CD4-positive, alpha-beta T cell treated with Interleukin-15 for 4 hours (primary cell): ENCODE measurements at places on chromosomes 6 and 20.
A peak's percentile ranks its signal among the peaks of the same experiment; 100 is the strongest.

DNA sequence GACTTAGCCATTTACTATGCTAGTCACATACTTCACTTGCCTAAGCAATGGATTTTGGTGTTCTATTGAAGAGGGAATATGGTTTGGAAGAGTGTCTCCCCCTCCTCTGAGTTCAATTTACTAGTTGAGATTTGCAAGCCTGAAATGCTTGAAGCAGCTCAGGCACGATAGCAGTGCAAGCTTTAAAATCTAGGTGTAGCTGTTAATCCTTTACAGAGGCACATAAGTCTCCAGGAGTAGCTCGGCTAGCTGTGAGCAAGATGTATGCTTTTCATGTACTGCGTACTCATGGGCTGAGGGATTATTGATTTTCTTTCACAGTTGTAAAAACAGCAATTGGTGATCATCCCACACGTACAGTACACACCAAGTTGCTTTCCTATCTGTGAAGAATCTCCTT is 726 bp downstream of the FLRT3 start:
- DNase-seq = no peak

- no peak for DNase-seq
These were observed 148.4 kb upstream of the TOP1 start for GRCh38 chr20:40880063-40880728.

GRCh38 chr6:40997234-40997957 is 41.6 kb downstream of the UNC5CL start:
- no peak for DNase-seq

- DNase-seq = peak; percentile 80
These were observed 448 bp upstream of the DDAH2 start for GRCh38 chr6:31729515-31729978.

DNA sequence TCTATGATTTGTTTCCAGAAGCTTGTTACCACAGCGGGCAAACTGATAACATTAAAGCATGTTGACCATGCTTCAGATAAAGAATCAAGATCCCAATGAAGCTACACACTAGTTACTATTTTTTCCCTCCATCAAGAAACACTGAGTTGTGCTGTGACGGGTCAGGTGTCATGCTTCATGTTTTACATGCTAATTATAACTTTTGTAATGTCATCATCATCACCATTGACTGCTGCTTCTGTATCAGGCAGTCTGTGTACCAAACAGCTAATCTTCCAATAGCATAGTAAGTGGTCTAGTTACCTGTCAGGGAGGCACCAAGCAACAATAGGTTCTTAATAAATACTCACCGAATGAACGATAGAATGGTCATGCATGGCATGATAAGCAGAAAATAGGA is 388.1 kb downstream of the THBS2 start:
- no peak for DNase-seq

DNA sequence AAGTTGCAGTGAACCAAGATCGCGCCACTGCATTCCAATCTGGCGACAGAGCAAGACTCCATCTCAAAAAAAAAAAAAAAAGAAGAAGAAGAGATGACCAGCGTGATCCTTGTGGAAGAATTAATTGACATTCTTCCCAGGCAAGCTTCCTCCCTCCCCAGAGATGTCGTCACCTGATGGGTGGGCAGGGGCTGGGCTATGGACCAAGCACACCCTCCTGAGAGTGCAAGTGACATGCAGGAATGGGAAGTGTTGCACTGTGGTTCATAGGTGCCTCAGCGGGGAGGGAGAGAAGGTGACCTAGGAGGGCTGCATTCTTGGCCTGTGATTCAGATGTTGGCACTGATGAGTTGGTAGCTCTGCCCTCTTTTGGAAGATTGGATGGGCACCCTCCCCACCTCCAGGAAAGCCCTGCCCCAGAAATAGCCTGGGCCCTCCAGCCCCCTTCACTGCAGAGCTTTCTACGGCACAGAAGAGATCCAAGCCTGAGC is 37.8 kb downstream of the TAF8 start:
- DNase-seq = no peak

DNA sequence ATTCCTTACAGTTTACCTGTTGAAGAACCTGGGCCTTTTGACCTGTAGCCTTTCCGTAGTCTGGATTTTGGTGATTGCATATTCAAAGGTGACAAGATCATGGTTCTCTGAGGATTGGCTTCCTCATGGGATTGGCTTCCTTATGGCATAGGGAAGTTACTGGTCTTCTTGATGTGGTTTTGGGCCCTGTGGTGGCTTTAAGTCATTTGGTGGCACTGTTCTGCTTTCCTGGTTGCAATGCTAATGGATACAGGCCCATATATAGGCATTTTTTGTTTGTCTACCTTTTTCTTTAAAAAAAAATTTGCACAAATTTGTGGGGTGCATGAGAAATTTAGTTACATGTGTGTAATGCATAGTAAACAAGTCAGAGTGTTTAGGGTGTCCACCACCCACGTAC is 185.7 kb downstream of the CDKAL1 start:
- no peak for DNase-seq

GRCh38 chr6:106107043-106107613 is 21.0 kb downstream of the PRDM1 start:
- no peak for DNase-seq

DNA sequence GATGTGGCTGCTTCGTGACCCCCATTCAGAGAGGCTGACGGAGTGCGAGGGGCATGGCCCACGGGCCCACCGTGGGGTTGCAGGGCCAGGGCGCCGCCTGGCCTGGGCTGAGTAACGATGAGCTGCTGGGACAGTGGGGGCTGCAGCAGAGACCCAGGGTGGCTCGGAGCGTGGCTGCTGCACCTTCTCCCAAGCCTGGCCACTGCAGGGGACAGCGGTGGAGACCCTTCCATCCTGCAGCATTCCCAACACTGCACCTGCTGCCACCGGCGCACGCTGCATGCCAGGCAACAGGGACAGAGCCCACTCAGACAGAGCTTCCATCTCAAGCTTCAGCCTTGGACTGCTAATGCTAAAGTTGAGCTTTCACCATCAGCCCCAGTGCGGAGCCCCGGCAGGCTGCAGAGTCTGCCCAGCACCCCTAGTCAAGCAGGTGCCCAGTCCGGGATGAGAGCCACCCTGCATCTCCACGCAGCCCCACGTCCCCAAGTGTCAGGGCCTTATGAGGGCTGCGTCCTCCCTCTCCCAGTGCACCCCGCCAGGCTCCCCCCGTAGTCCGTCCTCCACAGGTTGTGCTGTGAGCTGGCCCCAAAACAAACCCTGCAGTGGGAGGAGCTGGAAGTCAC is 89.4 kb upstream of the AFDN start:
- no peak for DNase-seq

GRCh38 chr6:73169633-73170032 is 55.7 kb downstream of the KHDC1L start:
- DNase-seq = no peak

DNA sequence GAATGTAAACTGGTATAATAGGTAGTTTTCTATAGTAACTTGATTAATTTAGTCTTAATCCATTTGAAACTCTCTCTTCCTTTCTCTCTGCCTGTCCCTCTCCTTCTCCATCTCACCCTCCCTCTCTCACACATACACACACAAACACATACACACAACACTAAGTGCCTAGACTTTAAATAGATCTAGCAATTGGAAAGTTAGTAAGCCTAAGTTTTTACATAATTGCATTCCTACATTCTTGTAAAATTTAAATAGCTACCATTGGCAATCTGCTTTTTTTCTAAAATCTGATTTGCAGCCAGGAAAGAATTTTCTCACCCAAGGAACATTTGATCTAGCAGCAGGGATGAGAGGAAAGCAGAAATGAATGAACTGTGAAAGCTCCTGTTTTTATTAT is 15.7 kb downstream of the GFRA4 start:
- DNase-seq = no peak

DNA sequence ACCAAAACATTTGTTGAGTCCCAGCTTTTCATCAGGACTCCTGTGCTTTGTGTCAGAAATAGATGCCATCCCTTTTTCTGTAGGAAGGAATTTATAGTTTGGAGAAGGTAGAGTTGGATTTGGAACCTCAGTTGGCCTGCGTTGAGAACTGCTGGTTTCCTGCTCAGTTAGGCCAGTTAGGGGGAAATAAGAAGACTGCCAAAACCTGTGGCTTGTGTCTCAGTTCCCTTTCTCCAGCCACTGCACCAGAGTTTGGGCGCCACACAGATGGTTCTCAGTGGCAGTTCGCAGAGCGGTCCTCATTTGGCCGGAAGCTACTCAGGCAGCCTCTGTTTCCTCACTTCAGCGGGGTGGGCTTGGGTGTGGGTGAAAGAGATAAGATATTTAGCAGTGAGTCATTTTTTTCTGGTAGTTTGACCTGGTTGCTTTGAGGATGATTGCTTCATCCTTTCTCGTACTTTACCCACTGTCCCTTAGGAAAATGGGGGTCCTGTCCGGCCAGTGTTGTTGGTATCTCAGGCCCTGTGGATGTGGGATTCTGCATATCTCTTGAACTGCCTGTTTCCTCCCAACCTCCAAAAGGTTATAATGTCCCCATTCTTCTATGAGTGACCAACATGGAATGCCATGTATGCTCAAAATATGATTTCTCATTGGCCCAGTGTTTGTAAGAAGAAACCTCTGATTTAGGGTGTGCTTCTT is 53.7 kb downstream of the JARID2 start:
- peak; percentile 45 for DNase-seq

DNA sequence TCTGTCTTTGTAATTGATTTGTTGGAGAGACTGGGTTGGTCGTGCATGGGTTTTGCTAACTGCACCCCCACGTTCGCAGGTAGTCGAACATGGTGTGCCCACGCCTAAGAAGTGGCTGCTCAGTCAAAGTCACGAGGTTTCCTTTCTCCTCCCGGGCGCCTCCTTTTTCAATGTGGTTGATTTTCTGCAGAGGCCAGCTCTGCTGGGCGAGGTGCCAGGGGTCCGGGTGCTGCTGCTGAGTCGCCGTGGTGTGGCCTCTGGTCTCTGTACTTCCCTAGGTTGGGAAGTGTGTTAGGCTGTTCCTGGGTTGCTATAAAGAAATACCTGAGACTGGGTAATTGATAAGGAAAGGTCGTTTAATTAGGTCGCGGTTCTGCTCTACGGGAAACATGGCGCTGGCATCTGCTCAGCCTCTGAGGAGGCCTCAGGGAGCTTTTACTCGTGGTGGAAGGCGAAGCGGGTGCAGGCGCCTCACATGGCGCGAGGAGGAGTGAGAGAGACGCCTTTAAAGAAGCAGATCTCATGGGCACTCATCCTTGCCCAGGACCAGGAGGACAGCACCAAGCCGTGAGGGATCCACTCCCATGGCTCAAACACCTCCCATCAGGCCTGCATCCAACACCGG is 14.1 kb downstream of the OSBPL2 start:
- no peak for DNase-seq

GRCh38 chr20:53789989-53790675 is 196.5 kb upstream of the ZNF217 start:
- no peak for DNase-seq

- no peak for DNase-seq
These were observed 1.5 kb downstream of the HNF4A start for GRCh38 chr20:44357020-44357419.

- DNase-seq = no peak
These were observed 86.6 kb upstream of the TOX2 start for GRCh38 chr20:43827940-43828562.

GRCh38 chr6:169175360-169175887 is 78.2 kb downstream of the THBS2 start:
- DNase-seq = no peak

- DNase-seq = no peak
These were observed 104.4 kb upstream of the LAMP5 start for GRCh38 chr20:9409981-9410380.

- DNase-seq = no peak
These were observed 21.3 kb downstream of the ANKRD6 start for GRCh38 chr6:89454300-89454699.

- no peak for DNase-seq
These were observed 108.8 kb downstream of the HUS1B start for GRCh38 chr6:548091-548490.

GRCh38 chr6:586553-586952 is 70.3 kb downstream of the HUS1B start:
- no peak for DNase-seq

DNA sequence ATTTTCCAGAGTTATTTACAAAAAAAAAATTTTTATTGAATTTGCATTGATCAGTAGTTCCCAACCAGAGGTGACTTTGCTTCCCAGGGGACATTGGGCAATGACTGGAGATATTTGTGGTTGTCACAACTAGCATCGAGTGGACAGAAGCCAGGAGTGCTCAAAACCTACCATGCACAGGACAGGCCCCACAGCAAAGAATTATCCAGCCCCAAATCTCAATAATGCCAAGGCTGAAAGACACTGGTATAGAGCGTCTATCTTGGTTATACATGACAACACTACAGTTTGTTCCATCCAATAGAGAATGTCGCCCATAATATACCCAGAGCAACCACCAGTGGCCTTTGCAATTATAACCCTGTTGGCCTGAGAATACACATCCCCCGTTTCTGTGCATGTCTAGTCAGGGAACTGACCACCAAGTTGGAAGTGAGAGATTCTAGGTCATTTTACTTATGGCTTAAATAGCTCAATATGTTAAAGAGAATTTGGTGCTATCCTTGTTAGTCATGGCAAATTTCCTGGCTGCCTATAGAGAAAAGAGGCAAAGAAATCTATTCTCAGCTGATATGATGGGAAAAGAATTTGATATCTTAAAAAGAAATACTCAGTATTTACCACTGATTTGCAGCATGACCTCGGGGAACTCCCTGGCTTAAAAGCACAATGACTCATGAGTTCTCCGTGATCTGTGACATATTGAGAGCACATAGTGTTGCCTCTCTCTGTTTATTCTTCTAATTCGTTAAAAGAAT is 76.0 kb upstream of the ADTRP start:
- DNase-seq = peak; percentile 2

GRCh38 chr20:53738039-53738944 is 144.7 kb upstream of the ZNF217 start:
- DNase-seq = no peak

GRCh38 chr6:52975580-52975979 is 19.5 kb downstream of the GSTA4 start:
- no peak for DNase-seq

DNA sequence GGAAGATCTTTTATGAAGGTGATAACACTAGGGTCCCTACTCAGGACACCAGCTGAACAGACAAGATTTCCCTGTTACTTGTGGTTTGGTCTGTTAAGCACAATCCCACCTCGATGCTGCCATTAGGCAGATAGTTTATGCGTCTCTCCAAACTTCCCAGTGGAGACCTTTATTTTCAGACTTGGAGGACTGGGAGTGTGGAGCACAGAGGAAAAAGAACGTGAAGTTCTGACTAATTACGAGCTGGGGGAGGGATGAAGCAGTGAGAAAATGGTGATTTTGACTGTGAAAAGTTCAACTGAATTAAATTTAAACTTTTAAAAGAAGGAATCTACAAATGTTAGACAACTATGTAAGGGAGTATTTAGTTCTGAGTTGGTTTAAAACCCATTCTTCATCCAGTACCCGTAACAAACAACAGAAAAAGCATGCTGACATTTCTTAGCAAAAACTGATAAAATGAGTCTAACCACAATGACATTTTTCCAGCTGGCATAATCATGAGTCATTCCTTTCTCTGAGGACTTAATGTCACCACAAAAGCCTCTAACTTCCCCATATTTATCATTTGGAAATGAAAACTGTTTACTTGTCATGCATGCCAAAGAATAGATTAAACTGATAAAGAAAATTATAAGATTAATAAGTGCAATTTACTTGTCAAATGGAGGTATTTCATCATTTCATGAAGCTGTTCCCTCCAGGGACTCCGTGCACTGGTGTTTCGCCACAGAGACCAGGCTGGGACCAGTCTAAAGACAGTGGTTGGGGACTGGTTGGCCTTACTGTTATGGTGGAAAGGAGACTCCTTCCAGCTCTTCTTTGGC is 113.3 kb upstream of the SSTR4 start:
- no peak for DNase-seq

- no peak for DNase-seq
These were observed 43.1 kb upstream of the NAA20 start for GRCh38 chr20:19973961-19974629.
